ENCODE measurements at places on chromosomes 3 and 15. TPM values are rescaled to one million over a fixed set of nuclear protein-coding genes. Genes with fewer than 3 reads are reported as not detected.

DNA sequence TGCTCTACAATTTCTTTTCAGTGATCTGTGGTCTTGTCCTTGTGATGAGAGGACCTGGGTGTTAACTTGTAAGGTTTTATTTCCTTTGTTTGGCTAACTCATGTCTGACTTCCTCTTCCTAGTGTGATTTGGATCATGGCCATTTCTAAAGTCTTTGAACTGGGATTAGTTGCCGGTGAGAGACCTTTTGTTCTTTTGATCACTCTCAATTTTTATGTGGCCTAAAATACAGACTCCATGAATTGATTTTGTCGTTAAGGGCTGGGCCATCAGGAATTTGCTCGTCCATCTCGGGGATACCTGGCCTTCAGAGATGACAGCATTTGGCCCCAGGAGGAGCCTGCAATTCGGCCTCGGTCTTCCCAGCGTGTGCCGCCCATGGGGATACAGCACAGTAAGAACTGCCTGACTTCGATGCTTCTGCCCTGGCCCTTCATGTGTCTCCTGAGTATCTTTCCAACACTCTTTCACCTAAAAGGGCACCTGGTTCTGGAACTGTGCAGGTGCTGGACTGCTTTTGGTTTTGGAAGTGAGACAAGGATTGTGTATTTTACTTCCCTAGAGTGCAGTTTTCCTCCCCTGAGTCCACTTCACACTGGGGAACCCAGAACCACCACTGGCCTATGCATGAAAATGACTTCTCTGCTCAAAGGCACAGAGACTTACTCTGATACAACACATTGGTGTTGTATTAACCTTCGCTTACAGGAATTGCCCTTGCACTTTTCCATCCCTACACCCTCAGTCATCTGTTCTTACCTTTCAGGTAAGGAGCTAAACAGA is 13.1 kb upstream of the LRRC2 start:
- DNase-seq, result no peak

C3orf85 gene
- total RNA-seq, result 29.5 TPM

LRTM1 gene
- total RNA-seq, result not detected

- DNase-seq, result no peak
Observed at GRCh38 chr15:42151736-42152135, 4.7 kb downstream of the PLA2G4F start.

ACTC1 gene
- 3.4 TPM for total RNA-seq

- no peak for DNase-seq
Observed at GRCh38 chr3:28934126-28934813, 346.6 kb upstream of the RBMS3 start.

DNA sequence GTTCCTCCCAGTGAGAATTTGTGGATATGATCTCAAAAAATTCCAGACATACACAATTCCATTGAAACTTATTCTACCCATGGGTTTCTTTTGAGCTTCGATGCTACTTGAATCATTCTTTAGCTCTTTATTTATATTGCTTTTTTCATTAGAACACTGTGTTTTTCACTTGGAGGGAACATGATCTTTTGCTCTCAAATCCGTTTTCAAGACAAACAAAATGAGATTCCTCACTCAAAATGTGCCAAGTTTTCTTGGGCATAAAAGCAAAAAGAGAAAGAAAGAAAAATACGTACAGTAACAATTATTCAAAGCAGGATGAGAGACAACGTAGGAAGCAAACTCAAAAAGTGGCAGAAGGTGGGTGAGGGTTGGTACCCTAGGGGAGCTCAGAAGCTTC is 118.8 kb upstream of the PDZRN3 start:
- DNase-seq, result no peak

DNA sequence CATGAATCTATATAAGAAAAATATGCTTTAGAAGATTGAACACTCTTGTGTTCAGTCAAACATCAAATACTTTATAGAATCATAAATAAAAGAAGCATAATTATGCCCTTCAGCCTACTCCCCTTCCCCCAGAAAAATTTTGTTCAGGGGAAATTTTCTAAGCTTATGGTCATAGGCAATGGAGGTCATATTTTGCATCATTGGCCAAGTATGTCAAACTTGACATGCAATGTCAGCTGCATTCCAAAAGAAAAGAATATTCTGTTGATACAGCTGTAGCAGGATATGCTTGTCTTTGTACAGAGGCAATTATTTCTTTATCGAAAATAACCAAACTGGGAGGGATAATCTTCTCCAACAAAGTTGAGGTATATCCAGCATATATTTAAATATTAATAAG is 328.2 kb downstream of the ZIC1 start:
- DNase-seq, result no peak

U2SURP gene
- total RNA-seq, result 180 TPM

DNA sequence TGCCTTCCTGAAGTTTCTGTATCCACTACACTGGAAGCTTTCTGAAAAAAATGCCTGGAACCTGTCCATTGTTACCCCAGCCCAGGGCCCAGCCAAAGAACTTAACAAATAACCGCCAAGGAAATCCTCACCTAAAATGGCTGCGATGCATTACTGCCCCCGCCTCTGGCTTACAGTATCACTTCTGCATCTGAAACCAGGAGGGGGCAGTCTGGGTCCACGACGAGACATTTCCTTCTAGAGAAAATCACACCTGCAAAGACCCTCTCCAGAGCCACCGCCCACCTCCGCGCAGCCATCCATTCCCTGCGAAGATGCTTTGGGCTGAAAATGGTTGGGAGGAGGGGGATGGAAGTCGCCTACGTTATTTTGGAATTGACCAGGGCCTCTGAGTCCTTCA is 22.4 kb upstream of the CELF6 start:
- DNase-seq, result peak; percentile 22

PLSCR5 gene
- total RNA-seq, result not detected

DNA sequence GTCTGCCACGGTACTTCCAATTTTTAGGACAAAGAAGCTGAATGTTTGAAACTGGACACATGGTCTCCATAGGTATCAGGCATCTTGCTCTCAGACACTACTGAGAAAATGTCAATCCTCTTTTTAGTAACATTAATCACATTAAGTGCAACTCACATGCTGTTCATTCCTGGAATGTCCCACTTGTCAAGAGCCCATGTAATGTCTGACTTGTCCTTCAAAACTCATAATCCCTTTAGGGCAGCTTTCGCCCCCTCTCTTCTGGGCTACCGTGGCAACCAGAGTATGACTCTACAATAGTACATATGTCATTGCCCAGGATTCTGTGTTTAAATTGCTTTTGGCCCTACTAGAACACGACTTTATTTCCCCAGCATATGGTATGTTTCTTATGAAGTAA is 12.3 kb downstream of the NUDT16 start:
- no peak for DNase-seq

AGBL1 gene
- total RNA-seq, result 0.40 TPM

GPR176 gene
- 2.5 TPM for total RNA-seq

GRCh38 chr3:128344052-128344735 is 122.5 kb downstream of the DNAJB8 start:
- DNase-seq, result no peak

GRCh38 chr15:40102897-40103858 is 5.5 kb downstream of the BMF start:
- DNase-seq, result peak; percentile 89

GRCh38 chr3:60514085-60514649 is 737.1 kb downstream of the FHIT start:
- DNase-seq, result no peak

ATP13A4 gene
- 13.4 TPM for total RNA-seq

- DNase-seq, result no peak
Observed at GRCh38 chr3:119418641-119419040, 44.8 kb downstream of the TMEM39A start.

GRCh38 chr3:87733671-87734367 is 325.0 kb downstream of the CGGBP1 start:
- DNase-seq, result peak; percentile 10

GRCh38 chr3:148854061-148854460 is 11.0 kb upstream of the CPA3 start:
- no peak for DNase-seq

DNA sequence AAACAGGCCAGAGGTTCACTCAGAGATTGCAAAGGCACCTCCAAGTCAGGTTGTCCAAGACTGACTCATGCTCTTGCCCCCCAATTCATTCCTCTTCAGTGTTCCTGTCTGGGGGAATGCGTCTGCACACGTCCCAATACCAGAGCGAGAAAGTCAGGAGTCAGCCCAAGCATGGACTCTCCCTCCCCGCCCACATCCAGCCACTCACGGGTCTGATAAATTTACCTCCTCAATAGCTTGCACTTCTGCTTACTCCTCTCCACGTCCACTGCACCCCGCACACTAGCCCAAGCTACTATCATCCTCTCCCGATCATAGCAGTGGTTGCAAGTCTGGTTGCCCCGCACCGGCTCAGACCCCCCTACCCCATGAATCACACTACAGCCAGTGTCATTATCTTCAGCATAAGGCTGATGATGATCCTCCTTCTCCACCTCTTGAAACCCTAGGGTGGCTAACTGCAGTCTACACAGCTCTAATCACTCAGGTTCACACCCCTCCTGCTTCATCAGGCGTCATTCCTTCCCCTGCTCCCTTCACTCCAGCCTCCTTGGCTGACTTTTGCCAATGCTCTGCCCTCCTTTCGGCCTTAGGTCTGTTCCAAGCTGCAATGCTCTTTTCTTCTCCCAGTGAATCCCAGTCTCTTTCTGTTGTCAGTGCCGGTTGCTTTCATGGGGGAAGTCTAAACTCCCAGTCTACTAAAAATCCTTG is 27.6 kb upstream of the MYO1E start:
- no peak for DNase-seq

DNA sequence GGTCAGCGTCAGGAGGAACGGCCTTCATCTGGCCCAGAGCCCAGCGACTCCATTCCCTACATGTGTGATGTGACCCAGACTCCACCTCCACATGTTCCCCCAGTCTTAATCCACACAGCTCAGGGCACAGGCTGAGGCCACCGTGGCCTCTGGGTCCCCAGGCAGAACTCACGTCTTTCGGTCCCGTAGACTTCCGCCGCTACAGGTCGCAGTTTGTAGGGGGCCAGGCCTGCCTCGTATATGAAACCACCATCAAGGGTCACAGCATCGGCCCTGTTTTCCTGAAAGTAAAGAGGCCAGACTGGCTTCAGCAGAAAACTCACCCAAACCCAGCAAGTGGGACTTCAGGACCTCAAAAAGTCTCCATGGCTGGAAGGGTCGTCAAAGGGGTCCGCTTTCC is 8.6 kb downstream of the LTF start:
- DNase-seq, result no peak

GRCh38 chr15:78353093-78353492 is 12.9 kb downstream of the CRABP1 start:
- no peak for DNase-seq

GRCh38 chr3:72193771-72194430 is 409.0 kb upstream of the PROK2 start:
- no peak for DNase-seq

GRCh38 chr3:58093574-58094195 is 85.5 kb downstream of the FLNB start:
- DNase-seq, result no peak

Data from transverse colon (tissue), 4 donors.